ENCODE measurements at places on chromosomes 2 and 18.

DNA sequence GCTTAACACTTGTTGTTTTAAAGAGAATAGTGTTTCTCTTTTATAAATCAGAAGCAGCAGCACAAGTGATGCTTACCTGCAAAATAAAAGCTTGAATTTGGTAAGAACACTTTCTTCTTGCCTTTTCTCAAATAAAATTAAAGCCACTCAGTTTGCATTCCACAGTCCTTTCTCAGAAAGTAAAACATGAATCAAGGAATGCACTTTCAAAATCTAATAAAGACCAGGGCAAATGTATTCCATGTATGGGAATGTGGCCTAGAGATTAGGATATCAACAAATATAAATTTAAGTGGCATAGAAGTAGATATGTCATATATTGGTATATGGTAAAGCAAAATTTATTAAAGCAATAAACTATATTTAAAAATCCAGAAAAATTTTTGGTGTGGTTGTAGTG is 352.8 kb downstream of the THSD7B start:
- no peak for DNase-seq

GRCh38 chr18:45688833-45689232 is 35.1 kb upstream of the SLC14A1 start:
- peak; percentile 22 for DNase-seq

- DNase-seq = peak; percentile 29
Measured at GRCh38 chr2:157596992-157597681, 31.5 kb downstream of the ACVR1C start.

GRCh38 chr18:24988253-24988840 is 363.6 kb downstream of the ZNF521 start:
- DNase-seq = no peak

DNA sequence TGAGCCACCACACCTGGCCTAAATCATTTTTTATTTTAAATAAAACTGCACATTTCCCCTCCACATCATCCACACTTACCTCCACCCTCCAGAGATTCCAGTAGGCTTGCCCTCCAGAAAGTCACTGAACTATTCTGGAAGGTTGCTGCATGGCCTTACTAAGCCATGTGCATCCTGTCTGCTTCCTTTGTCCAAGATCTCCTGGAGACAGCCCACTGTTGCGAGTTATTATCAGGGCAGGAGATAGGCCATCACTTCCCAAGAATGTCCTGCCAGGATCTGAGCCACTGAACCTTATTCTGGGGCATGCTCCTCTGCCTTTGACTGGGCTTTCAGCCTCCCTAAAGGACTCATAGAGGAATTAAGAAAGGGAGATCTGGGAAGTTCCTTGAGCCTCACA is 26.8 kb downstream of the CCDC68 start:
- no peak for DNase-seq

DNA sequence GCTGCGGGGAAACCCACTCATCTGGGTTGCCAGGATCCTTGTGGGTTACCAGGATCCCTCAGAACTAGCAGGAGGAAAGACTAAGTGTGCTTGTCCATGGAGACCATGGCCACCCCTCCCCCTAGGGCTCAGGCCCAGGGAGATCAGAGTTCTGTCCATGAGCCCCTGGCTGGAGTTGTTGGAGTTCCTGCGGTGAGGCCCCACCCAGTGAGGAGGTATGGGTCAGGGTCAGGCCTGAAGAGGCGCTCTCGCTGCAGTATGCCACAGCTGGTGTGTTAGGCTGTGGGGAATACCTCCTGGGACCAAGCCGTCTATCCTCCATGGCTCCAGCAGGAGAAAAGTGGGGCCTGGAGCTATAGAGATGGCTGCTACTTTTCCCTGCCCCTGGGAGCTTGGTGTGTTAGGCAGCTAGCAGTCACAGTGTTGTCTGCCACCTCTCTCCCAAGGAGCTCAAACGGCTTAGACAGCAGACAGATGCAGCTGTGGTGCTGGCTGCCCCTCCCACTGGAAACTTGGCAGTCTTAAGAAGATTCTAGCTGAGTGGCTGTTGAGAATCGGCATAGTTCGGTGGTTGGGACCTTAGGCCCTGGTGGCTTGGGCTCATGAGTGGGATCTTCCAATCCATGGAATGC is 240.3 kb upstream of the CELF4 start:
- no peak for DNase-seq

- no peak for DNase-seq
Measured at GRCh38 chr2:61970807-61971556, 65.5 kb downstream of the COMMD1 start.

DNA sequence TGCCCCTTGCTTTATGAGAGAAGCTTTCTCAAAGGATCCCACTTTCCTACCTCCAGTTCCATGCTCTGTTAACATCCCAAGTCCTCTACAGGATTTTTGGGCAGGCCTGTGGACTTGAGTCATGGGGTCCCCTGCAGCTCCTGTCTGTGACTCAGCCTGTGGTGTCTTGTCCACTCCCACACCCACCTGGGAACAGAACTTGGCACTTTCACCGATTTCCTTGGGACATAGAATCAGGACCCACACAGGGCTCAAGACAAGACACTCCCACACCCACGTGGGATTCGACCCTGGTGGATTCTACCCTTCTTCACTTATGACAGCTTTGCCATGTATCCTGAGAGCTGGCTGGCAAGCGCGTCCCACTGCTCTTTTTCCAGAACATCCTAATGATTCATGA is 30.7 kb upstream of the HDAC4 start:
- DNase-seq = no peak

- no peak for DNase-seq
Measured at GRCh38 chr18:47979611-47980200, 49.2 kb upstream of the SMAD2 start.

GRCh38 chr2:198478361-198478760 is 674.0 kb downstream of the PLCL1 start:
- no peak for DNase-seq
